Lung (tissue), 17 donors: ENCODE measurements at places on chromosomes 5 and 9.
A peak's percentile ranks its signal among the peaks of the same experiment; 100 is the strongest.

DNA sequence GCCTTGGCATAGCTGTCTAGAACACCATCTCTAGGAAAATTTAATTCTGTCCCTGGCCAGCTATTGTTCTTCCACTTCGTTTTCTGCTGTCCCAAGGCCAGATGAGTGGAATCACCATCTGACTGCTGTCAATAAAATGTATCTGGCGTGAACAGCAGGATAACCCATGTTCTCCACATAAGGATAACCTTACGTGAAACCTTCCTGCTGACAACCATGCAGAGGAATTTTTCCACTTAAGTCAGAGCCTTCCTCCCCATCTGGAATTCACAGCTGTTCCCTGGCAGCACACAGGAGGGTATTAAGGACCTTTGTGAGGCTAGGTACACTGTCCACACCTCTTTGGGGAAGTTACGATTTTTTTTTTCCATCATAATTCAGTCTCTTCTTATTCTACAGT lies 28.6 kb downstream of the RNF44 start:
- no peak for DNase-seq

DNA sequence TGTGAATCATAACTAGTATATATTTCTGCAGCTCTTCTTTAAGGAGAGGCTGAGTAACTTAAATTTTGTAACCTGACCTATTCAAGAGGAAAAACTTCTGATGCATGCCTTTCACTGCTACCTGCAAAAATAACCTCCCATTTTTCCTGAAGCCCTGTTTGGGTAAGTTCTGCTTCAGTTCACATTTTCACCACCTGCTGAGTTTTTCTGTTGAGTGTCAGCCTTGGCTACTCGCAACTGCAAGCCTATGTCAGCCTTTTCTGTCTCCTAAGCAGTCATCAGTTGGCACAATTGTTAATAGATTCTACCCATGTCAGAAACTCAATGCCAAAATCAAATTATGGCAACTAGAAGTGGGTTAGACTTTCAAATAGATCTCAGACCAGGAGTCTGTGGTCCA lies 8.2 kb upstream of the TNFAIP8 start:
- DNase-seq = no peak

DNA sequence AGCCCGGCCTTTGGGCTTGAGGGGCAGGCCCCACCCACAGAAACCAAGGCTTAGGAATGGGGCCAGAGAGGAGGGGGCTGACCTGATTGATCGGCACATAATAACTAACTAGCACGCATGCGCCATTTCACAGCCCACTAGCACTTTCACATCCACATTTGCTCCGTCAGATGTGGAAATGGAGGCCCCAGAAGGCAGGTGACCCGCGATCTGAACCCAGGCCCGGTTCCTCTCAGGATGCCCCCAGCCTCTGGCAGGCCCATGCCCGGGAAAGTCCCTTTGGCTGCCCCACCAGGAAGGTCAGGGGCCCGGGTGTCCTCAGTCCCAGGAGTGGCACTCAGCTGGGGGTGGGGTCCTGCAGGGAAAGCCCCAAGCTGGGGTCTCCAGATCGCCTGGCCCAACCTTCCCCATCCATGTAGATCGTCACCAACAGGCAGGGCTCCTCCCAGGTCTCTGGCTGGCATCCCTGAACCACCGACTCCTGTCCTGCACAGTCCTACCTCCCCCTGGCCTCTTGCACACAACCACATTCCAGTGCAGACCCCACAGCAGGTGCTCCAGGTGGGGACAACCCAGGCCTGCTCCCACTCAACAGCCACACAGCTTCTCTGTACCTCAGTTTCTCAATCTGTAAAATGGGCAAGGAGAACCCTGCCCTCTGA lies 46.7 kb downstream of the VAV2 start:
- DNase-seq = no peak

DNA sequence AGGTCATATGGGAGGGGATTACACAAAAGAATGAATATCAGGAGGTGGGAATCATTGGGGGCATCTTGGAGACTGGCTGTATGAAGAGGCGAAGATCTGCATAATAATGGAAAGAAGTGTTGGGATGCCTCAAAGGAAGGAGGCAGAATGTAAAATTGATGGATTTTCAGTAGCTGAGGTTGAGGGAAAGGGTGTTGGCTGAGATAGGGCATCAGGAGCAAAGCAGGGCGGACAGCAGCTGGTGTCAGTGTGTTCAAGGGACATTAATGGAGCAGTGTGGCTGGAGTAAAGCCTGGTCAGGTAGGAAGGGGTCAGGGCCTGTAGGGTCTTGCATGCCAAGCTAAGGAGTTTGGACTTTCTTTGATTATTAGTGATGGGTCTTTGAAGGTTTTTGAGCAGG lies 65.2 kb upstream of the TNFAIP8 start:
- no peak for DNase-seq

GRCh38 chr5:130975299-130975698 lies 189.8 kb downstream of the HINT1 start:
- DNase-seq = no peak

DNA sequence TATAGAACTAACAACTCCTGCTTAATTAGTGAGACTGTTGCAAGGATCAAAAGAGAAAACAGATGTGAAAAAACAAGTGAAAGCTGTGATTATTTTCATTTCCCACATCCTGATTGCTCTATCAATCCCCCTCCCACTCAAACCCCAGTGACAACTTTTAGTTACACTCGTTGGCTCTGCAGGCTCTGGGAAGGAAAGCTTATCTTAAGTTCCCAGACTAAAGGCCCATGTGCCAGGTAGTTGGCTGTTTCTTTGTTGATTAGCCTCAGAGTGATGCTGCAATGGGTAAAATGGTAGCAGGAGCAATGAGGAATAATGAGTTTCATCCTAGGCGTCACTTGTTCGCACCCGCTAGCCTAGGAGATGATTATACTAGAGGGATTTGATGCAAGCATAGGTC lies 133.3 kb upstream of the IFNE start:
- DNase-seq = no peak

DNA sequence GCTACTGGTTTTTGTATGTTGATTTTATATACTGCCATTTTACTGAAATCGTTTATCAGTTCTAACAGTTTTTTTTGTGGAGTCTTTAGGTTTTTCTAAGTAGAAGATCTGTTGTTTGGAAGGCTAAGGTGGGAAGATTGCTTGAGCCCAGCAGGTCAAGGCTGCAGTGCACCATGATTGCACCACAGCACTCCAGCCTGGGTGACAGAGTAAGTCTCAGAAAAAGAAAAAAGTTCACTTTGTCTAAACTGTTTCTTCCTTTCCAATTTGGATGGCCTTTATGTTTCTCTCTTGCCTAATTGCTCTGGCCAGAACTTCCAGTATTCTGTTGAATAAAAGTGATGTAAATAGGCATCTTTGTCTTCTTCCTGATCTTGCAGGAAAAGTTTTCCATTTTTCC lies 124.5 kb upstream of the LRRTM2 start:
- no peak for DNase-seq

- DNase-seq = peak; percentile 7
Observed at GRCh38 chr9:78821126-78821822, 524.3 kb downstream of the PSAT1 start.

GRCh38 chr5:135193213-135194125 lies 159.4 kb upstream of the PITX1 start:
- no peak for DNase-seq

DNA sequence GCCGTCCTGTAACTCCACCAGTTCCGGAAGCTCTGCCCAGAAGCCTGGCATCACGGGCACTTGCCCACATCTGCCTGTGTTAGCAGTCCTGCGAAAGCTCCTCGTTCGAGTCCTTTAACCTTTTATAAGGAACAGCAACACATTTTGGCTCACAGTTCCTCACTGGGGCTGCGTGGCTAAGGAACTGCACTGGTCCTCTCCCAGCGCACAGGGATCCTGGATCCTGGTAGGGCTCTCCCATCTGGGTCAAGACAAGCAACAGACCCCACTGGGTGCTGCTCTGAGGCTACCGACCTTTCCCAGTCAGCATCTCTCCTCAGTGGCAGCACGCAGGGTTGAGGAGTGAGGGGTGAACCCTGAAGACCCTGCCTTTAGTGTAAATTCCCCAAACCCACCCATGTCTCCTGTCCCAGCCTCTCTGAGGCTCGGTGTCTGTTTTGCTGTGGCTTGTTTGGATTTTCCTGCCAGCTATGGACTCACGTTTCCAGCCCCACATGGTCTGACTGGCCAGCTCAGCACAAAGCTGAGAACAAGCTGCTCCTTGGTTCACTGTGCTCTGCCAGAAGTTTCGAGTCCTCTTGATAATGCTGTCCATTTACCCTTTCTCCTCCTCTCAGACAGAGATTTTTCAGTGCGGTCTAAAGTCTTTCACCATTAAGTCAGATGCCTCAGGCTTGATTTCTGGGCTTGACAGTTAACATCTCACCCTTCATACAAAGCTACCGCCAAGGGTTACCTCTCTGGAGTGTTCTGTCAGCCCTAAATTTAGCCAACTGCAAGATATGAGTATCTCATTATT lies 80.0 kb downstream of the AK8 start:
- DNase-seq = peak; percentile 48

DNA sequence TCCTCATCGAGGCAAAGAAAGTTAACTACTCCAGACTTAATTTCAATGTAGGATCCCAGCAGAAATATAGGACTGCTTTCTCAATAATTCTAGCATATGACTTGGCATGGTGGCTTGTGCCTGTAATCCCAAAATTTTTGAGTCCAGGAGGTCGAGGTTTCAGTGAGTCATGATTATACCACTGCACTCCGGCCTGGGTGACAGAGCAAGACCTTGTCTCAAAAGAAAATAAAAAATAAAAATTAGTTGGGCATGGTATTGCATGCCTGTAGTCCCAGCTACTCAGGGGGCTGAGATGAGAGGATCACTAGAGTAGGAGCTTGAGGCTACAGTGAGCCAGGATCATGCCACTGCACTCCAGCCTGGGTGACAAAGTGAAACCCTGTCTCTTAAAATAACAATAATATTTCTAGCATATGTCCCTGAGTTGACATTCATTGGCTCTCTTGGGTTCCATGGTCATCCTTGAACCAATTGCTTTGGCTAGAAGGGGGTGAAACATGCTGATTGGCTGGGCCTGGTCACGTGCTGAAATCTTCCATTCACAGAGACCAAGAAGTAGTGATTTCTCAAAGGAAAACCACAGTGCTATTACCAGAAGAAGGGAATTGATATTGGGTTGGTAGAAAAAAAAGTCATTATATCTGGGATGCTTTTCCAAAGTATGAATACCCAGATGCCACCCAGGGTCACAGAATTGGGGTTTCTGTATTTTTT lies 31.6 kb upstream of the GARNL3 start:
- no peak for DNase-seq

DNA sequence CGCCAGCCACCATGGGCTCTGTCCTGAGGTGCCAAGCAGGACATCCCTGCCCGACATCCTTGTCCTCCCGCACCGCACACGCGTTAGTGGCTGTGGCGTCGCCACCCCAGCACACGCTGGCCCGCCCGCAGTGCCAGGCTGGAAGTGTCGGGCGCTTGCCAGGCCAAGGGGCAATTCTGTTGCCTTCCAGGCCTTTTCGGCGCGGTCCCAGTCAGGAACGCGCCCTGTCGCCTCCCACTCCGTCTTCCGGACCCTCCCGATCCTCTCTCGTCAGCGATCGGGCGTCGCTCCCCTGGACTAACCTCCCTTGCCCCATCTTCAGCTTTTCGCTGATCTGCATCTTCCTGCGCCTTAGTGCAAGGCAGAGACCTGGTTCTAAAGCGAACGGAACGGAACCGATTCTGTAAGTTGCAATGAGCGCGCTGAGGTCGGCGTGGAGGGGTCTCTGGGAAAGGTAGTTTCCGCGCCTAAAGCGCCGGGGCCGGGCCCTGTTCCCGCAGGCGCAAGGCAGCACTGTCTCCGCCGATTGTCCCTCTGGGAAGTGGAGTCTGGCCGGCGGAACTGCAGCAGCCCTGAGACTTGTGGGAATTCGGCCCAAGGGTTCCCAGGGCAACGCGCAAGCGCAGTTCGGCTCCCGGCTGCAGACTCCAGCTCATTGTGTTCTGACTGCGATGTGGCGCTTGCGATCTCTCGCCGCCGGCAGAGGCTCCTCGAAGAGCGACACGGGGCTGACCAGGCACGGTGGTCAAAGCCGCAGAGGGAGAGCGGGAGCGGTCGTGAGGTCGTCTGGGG lies at the start of gene ZNF454:
Gene ZNF454 (plus strand): TSS at position 630 of the 792 bp plus-strand sequence. CDS start 1,594 bp downstream, outside the sequence.
- DNase-seq = peak; percentile 99

DNA sequence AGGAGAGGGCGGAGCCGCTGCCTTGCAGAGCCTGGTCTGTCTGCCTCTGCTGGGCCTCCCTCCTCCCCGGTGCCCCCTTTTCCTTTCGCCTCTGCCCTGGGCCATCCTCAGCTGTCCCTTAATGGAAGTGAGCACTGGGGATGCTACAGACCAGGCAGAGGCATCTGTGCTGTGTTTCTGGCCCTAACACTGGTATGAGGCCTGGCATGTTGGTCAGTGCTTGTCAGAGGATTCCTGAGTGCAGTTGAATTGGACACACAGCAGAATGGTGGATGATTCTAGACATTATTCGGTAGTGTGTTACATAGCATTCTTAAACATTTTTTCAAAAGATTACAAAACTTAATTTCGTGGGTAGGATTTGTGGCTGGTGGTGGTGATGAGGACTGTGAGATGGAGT lies 88.6 kb downstream of the EHMT1 start:
- DNase-seq = no peak

DNA sequence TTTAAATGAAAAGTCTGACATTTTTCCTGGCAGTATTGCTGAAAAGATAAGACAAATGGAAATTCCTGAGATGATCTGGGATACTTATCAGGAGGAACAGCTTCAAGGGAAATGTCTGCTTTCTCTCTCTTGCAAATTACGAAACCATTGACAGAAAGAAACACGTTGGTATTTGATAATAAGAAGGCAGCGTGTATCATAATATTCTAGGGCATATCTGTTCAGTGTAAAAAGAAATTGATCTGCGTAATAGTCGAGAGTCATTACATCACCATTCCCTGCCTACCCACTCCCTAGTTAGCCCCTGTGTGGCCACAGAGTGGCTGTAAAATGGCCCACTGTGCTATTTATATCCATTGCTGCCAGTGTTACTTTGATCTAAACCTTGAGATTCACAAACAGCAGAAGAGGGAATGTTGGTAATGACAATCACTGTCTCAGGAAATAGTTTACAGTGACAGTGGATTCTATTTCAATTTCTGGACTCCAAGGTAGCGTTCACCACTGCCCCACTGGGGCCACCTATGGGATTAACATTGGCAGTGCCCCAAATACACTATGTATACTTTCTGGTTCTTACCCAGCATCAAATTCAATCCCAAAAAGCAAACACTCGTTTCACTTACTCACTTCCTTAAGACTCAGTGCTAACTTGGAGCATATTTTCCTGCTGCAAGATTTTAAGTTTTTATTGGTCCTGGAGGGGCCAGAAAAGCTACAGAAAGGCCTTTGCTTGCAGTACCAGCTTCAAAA lies 133.4 kb upstream of the GAS1 start:
- no peak for DNase-seq

GRCh38 chr5:40681363-40682153 lies 1.8 kb downstream of the PTGER4 start:
- DNase-seq = peak; percentile 37

DNA sequence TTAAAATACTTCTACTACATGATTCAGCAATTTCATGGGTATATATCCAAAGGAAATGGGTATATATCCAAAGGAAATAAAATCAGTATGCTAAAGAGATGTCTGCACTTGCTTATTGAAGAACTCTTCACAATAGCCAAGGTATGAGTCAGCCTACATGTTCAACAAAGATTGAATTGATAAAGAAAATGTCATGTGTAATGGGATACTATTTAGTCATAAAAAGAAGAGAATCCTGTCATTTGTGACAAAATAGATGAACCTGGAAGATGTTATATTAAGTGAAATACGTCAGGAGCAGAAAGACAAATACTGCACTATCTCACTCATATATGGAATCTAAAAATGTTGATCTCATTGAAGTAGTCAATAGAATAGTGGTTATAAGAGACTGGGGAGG lies 944.5 kb upstream of the CTNND2 start:
- no peak for DNase-seq
